Smooth muscle cell of the pulmonary artery (primary cell): ENCODE measurements at places on chromosomes 16 and 17. TPM values are rescaled to one million over a fixed set of nuclear protein-coding genes. Genes with fewer than 3 reads are reported as not detected.

The SULT1A1 gene
- total RNA-seq, result 0.50 and 3.8 TPM in 2 replicates

The FAM171A2 gene
- 4.5 and 5.7 TPM in 2 replicates for total RNA-seq

The AXIN2 gene
- 1.9 and 5.0 TPM in 2 replicates for total RNA-seq

The TPSB2 gene
- not detected in 2 replicates for total RNA-seq

The PTX4 gene
- total RNA-seq, result 0.20 TPM in 1 of 2 replicates, not detected in the other

The SOST gene
- total RNA-seq, result 8.8 and 20.9 TPM in 2 replicates

The DPEP2NB gene
- total RNA-seq, result not detected in 2 replicates

The CCL7 gene
- total RNA-seq, result 0.85 and 3.7 TPM in 2 replicates

The CHST5 gene
- 0.03 TPM in 1 of 2 replicates, not detected in the other for total RNA-seq

The MAP2K6 gene
- 0.30 and 0.72 TPM in 2 replicates for total RNA-seq

The KRTAP3-2 gene
- not detected in 2 replicates for total RNA-seq

The TNFRSF17 gene
- 0.10 TPM in 1 of 2 replicates, not detected in the other for total RNA-seq

The C16orf46 gene
- 0.43 and 1.0 TPM in 2 replicates for total RNA-seq

The TMIGD1 gene
- not detected in 2 replicates for total RNA-seq

The HCRT gene
- total RNA-seq, result not detected in 2 replicates

The HAS3 gene
- total RNA-seq, result 4.0 and 7.6 TPM in 2 replicates

The CRHR1 gene
- not detected in 2 replicates for total RNA-seq

The ZACN gene
- 0.26 TPM in 1 of 2 replicates, not detected in the other for total RNA-seq

The EVI2B gene
- 0.07 and 0.13 TPM in 2 replicates for total RNA-seq

The UMOD gene
- not detected in 2 replicates for total RNA-seq

The CWC25 gene
- 7.6 and 8.1 TPM in 2 replicates for total RNA-seq

The CLEC10A gene
- total RNA-seq, result not detected in 2 replicates

The KIF22 gene
- total RNA-seq, result 9.8 and 11.4 TPM in 2 replicates
